Activated naive CD4-positive, alpha-beta T cell (primary cell): ENCODE measurements at places on chromosomes 3 and 15.

- DNase-seq = no peak
Measured at GRCh38 chr3:79685108-79685507, 82.7 kb downstream of the ROBO1 start.

DNA sequence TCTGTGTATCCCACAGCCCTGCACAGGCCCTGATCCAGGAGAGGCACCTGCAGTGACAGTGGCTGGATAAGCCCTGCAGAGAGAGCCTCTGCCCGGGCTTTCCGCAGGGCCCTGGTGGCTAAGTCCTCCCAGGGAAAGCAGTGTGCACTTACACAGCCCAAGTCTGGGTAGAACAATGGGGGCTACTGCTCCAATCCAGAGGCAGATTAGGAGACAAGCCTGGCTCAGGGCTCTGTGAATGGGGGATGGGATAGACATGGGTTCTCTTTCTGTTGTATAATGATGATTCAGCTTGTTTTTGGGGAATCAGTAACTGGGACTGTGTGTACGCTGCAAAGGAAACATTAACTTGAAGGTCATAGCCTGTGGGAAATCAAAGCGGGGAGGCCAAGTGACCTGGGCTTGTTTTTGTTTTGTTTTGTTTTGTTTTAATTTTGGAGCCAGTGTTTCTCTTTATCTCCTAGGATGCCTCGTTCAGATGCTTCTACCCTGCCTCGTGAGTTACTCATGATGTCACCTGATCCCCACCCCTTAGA is 4.1 kb upstream of the ALDH1L1 start:
- DNase-seq = no peak

- DNase-seq = no peak
Measured at GRCh38 chr3:127645371-127646015, 16.5 kb downstream of the PODXL2 start.

- no peak for DNase-seq
Measured at GRCh38 chr3:144772372-144772771, 800.7 kb downstream of the DIPK2A start.

GRCh38 chr3:126473292-126474168 is 2.2 kb downstream of the ZXDC start:
- DNase-seq = no peak

DNA sequence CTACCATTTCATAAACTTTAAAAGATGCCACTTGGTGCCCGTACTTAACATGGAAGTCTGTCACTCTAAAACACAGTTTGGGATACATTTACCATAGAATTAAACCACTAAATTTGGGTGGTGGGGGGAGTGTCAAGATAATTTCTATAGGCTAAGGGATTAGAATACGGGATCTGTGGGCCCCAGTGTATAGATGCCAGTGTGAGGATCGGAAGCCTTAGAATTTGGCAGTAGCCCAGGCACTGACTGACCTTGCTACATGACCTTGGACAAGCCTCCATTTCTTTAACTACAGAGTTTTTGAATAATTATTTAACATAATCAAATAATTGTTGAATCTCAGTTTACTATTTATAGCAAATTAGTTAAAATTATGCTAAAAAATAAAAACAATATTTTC is 76.3 kb upstream of the STRIT1 start:
- DNase-seq = no peak

GRCh38 chr15:101027920-101028319 is 108.8 kb downstream of the LRRK1 start:
- no peak for DNase-seq

- no peak for DNase-seq
Measured at GRCh38 chr15:78139578-78139977, 8.3 kb upstream of the CIB2 start.

- no peak for DNase-seq
Measured at GRCh38 chr3:123290107-123290930, 88.6 kb downstream of the SEC22A start.

DNA sequence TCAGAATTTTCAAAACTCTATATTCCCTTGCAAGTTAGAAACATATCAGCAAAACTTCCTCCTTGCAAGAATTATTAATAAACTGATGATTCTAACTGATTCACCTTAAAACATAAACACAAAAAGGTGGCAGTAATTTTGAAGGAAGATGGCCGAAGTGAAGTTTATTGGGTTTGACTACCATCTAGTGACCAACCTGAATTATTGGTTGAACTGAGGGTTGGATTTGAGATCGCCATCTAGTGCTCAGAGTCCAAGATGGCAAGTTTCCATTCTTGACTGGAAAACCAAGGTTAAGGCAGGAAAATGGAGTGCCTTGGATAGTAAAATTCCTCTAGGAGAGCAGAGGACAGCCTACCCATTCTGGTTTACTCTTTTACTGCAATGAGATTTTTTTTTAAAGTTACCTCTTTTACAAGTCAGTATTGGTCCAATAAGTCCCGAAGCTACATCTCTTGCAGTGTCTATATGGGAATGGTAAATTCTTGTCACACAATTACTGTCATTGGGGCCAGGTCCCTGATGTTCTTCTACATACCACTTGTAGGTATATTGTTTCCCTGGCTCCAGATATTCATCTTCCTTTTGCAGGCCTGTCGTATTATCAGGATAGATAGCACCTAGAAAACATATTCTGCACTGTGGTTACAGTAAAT is 51.6 kb upstream of the CP start:
- DNase-seq = no peak

- DNase-seq = no peak
Measured at GRCh38 chr3:111031538-111031937, 40.1 kb upstream of the NECTIN3 start.

DNA sequence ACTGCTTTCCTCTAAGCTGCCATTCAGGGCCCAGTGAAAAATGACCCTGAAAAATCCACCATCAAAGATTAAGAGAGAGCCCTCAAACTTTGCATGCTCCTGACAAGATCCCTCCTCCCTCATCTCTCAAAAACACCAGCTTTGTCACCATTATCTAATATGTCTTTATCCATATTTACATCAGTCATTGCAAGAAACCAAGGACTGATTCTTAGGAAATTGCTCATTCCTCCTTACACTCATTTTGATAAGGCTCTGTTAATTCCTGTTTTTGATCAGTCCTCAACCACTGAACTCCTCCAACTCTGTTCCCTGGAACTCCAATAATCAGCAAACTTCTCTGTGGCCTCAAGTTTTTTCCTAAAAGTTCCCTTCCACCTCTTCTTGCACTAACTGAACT is 51.8 kb downstream of the CD200 start:
- no peak for DNase-seq

DNA sequence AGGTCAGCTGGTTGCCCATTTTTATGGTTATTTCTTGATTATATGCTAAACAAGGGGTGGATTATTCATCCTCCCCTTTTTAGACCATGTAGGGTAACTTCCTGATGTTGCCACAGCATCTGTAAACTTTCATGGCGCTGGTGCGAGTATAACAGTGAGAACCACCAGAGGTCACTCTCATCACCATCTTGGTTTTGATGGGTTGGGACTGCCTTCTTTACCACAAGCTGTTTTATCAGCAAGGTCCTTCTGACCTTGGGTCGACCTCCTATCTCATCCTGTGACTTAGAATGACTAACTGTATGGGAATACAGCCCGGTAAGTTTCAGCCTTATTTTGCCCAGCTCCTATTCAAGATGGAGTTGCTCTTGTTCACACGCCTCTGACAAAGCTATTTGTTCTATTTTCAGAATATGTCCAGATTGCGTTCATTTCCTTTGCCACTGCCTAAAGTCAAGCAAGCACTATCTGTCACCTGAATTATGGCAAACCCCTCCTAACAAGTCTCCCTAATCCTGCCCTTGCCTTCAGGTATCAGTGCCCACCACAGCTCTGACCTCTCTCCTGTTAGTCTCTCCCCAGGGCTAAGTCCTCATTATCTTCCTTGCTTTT is 308.5 kb downstream of the ROBO2 start:
- no peak for DNase-seq

DNA sequence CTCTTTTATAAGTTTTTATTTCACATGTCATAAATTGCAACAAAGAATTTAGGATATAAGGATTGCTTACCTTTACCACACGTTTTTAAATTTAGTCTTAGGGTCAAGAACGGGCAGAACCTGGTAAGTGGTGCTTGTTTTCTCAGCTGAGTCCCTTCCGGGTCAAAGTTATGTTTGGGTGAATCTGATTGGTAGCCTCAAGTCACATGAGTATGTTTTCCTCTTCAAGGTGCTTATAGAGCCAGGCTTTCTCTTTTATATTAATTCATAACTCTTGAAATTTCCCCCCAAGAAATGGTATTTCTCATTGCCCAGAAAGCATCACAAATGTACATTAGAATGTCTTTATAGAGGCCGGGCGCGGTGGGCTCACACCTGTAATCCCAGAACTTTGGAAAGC is 415.7 kb upstream of the ROBO2 start:
- DNase-seq = no peak

- no peak for DNase-seq
Measured at GRCh38 chr3:13927295-13927694, 47.4 kb upstream of the WNT7A start.

GRCh38 chr15:79897380-79897678 is 515 bp upstream of the MTHFS start:
- DNase-seq = no peak

GRCh38 chr3:95615592-95616310 is 1198.6 kb upstream of the EPHA6 start:
- no peak for DNase-seq

- DNase-seq = no peak
Measured at GRCh38 chr3:143427631-143428030, 308.1 kb downstream of the CHST2 start.

- no peak for DNase-seq
Measured at GRCh38 chr3:188021502-188022040, 132.4 kb upstream of the LPP start.
